ENCODE measurements at places on chromosomes 11 and 22.

DNA sequence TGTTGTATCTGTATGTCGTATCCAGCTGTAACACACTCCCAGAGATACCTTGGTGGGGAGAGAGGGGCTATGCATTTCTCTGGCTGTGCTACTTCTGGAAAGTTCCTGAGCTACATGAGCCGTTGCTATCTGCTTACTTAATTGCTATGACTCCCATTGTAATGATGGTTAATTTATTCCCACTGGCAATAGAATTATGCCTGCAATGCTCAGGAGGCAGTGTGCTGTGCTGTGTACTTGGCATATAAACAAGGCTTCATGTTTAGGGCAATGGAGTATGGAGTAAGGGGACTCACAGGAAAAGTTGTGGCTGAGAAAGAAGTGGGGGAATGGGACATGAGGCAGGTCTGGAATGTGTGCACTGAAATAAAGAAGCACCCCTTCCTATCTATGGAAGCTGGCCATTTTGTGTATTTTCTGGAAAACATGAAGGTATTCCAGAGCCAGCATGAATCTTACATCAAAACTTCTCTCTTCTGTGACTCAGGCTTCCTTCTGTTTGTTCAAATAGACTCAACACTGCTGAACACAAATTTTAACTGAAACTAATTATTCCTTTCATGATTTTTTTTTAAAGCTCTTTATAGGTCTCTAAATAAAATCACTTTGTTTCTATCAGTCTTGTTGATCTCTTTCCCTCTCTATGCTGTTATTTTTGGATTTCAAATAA is 40.6 kb downstream of the CD44 start:
- no peak overlapping the region for H3K4me3 ChIP-seq
- H3K36me3 ChIP-seq, result no peaks in the 10 kb centered on the region
- H3K4me1 ChIP-seq, result peaks cover 8% of the 10 kb centered on the region
- no peak for DNase-seq
- no peaks in the 10 kb centered on the region for H3K27me3 ChIP-seq

DNA sequence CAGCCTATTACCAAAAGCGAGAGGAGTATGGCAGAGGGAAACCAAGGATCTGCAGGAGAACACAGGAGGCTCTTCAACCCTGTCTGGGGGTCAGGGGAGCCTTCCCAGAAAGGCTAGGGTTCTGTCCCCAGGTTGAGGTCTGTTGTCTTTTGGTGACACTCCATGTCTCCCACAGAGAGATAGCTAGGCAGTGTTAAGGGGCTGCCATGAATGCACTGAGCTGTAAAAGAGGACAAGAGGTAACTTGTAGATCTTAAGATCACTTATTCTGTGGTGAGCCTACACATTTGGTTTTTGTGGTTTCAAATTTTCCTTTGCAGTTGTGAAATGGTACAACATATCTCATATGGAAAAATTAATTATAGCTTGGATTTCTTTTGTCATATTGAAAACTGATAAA is 6.0 kb upstream of the ACER3 start:
- H3K36me3 ChIP-seq, result no peaks in the 10 kb centered on the region
- H3K27me3 ChIP-seq, result no peaks in the 10 kb centered on the region
- no peak for DNase-seq
- no peak overlapping the region for H3K4me3 ChIP-seq

- no peaks in the 10 kb centered on the region for H3K27me3 ChIP-seq
- H3K4me1 ChIP-seq, result no peaks in the 10 kb centered on the region
- no peaks in the 10 kb centered on the region for H3K36me3 ChIP-seq
Measured at GRCh38 chr11:59259867-59260475, 47.2 kb upstream of the MPEG1 start.

- H3K4me1 ChIP-seq, result peaks cover 17% of the 10 kb centered on the region
- DNase-seq, result peak; percentile 59
- peaks cover 6% of the 10 kb centered on the region for H3K27me3 ChIP-seq
- no peak overlapping the region for H3K4me3 ChIP-seq
Measured at GRCh38 chr11:125939081-125939521, 6.7 kb upstream of the VSIG10L2 start.

DNA sequence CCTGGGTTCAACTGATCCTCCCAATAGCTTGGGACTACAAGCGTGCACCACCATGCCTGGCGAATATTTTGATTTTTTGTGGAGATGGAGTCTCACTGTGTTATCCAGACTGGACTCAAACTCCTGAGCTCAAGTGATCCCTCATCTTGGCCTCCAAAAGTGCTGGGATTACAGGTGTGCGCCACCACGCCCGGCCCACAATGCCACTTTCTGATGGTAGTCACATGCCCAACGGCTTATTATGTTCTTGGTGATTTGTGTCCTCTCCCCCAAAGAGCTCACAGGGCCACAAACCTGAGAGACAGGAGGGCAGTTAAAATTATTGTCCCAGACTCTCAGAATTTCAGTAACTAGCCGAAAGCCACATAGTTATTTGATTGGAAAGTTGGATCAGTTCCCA is 9.6 kb downstream of the GRIK4 start:
- no peak for DNase-seq
- peaks cover 24% of the 10 kb centered on the region for H3K36me3 ChIP-seq
- H3K4me1 ChIP-seq, result peaks cover 30% of the 10 kb centered on the region
- H3K4me3 ChIP-seq, result no peak overlapping the region
- no peak overlapping the region for H3K27ac ChIP-seq
- H3K27me3 ChIP-seq, result peaks cover 2% of the 10 kb centered on the region

- peaks cover 4% of the 10 kb centered on the region for H3K4me1 ChIP-seq
- no peak overlapping the region for H3K4me3 ChIP-seq
- H3K27me3 ChIP-seq, result no peaks in the 10 kb centered on the region
- H3K36me3 ChIP-seq, result no peaks in the 10 kb centered on the region
Measured at GRCh38 chr11:7347611-7348431, 96.1 kb downstream of the SYT9 start.

DNA sequence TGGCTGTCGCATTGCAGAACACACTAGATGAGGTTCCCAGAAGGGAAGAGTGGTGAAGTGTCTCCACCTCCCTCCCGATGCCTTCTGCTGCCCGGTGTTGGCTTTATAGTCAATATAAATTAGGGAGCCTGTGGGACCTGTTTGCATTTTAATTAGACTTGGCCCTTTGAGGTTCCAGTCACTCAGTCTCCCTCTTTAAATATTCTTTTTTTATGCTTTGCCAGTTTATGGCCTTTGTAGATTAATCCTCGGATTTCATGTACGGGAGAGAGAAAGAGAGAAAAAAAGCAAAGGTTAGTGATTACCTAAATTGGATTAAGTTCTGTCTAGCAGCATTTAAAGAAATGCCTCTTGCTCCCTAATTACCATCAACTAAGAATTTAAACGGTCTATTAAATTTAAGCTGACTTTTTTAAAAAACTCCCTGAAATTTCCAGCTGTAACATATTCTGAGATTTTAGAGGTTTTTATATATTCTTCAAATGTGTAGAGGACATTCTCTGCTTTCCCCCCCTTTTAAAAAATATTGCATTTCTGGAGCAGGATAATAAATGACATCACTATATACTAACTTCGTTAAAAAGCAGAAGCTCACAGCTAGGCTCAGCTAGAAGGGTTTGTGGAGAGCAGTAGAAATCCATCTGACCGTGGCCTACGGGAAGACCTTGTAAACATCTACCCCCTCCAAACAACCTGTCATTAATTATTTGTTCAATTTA is 84.4 kb downstream of the PRR5L start:
- H3K4me1 ChIP-seq, result peaks cover 30% of the 10 kb centered on the region
- H3K27me3 ChIP-seq, result peaks cover 24% of the 10 kb centered on the region
- no peak overlapping the region for H3K4me3 ChIP-seq
- no peak for DNase-seq
- H3K36me3 ChIP-seq, result no peaks in the 10 kb centered on the region

DNA sequence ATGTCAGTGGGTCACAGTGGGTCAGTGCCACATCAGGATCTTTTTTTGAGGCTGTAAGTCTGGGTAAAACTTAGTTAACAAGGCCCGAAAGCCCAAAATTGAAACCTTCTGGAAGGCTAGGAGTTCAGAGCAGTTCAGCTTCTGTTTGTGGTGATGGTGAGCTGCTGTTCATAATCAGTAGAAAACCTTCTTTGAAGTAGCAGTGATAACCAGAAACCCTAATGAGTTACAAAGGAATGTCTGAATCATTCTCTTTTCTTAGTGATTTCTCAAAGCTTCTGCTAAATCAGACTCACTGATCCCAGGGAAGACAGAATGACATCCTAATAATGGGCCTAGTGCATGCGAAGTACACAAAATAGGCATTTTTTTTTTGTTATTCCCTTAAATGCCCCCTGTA is 124.7 kb downstream of the PARVA start:
- DNase-seq, result no peak
- H3K36me3 ChIP-seq, result peaks cover 3% of the 10 kb centered on the region
- no peaks in the 10 kb centered on the region for H3K27me3 ChIP-seq
- no peak overlapping the region for H3K27ac ChIP-seq
- H3K4me3 ChIP-seq, result no peak overlapping the region

DNA sequence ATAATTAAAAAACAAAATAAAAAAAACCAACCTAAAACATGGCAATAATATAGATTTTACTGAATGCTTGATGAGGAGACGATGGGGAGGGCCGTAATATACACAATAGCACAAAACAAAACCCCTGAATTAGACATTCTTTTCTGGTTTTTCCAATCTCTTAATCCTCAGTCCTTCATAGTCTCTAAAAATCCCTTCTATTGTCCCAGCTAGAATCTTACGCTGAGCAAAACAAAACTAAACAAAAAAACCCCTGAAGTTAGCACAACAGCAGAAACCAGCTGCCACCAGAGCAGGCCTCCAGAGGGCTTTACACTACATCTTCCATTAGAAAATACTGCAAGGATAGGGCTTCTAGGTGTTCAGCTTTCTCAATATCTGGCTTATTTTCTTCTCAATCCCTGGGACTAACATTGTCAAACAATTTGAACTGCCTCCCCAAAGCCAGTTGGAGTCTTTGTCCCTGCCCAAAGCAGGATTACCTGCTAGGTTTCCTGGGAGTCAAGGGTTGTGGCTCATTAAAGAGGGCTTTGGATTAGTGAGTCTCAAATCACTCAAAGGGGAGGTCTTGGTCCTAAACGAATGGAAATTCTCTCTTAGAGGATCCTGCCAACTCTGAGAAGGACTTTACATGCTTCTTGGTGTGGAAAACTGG is 2.1 kb upstream of the RNF26 start:
- no peak overlapping the region for H3K4me3 ChIP-seq
- H3K27ac ChIP-seq, result no peak overlapping the region
- peaks cover 21% of the 10 kb centered on the region for H3K36me3 ChIP-seq
- no peaks in the 10 kb centered on the region for H3K27me3 ChIP-seq

DNA sequence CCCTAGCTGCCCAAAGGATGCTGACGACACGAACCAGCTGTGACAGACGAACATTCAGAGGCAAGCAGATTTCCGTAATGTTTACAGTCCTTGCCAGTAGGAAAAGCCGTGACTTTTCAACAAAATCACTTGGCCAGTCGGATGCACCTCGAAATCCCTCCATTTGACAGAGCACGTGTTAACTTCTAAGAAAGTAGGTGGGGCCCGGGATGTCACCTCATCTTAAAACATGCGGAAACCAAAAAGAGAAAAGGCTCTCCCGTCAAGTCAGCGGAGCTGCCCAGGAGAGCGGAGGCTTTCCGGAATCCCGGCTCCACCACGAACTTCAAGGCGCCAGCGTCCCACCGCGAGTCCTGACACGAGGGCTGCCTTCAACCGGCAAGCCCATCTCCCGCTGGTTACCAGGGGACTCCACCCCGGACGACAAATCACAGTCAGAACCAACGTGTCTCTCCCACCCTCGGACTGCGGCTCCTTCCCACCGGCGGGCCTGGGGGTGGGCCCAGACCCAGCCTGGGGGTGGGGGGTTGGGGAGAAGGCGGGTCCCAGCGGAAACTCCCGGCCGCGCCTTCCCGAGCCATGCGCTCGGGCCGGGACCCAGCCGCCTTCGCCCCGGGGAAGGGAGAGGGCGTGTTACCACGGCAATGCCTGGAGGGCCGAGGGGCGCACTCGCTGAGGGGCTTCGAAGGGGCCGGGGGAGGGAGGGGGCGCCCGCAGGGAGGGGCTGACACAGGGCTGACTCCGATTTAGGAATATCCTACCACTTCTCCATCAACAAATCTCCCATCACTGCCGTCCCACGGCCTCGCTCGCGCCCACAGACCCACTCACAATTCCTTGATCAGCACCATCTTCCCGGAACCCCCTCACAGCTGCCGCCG is 475 bp downstream of the PITPNB start:
- H3K4me1 ChIP-seq, result peaks cover 7% of the 10 kb centered on the region
- peak; percentile 26 for DNase-seq
- no peaks in the 10 kb centered on the region for H3K27me3 ChIP-seq
- peak overlapping the region; percentile 93 for H3K27ac ChIP-seq
- peak overlapping the region; percentile 83 for H3K4me3 ChIP-seq

DNA sequence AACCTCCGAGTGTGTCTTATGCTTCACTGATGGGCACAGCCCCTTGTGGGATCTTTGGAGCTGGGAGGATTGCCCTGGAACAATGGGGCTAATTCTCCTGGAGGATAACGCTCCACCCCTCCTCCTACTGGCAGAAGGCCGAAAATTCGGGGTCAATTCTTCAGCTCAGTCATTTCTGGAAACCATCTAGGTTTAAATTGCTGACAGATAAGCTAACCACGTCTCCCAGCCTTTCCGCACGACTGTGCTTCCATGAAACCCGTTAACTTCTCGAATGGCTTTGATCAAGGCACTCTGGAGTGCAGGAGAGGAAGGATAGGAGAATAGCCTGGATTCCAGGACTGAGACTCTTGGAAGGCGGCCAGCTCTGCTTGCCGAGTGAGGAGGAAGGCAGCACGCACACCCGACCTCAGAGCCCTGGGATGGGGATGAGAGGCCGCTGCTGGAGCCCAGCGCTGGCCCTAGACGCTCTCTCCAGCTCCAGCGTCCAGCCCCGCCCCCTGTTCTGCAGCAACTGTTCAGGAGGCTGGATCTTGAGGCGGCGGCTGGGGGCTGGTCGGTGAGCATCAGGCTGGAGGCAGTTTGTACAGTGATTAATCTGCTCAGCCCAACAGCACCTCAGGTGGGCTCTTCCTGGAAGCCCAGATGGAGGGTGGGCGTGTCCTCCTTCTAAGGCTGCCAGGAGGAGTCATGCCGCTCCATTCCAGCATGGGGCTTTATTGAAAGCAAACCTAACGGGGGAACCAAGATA is 176.7 kb upstream of the NCAM1 start:
- no peaks in the 10 kb centered on the region for H3K27me3 ChIP-seq
- peaks cover 24% of the 10 kb centered on the region for H3K4me1 ChIP-seq
- DNase-seq, result no peak
- H3K27ac ChIP-seq, result peak overlapping the region; percentile 61

DNA sequence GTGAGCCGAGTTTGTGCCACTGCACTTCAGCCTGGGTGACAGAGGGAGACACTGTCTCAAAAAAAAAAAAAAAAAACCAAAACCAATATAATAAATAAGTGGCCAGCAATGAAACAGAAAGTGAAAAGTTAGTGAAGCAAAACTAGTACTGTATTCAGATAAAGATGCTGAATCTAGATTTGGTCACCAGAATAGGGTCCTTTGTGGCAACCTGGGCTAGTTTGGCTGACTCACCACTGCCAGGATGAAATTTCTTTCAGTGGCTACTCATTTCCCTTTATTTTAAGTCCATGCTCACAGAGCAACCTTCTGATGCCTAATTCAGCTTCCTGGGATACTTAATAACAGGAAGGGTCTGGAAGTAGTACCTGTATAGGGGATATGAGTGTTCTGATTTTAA is 26.0 kb downstream of the LIMK2 start:
- H3K36me3 ChIP-seq, result no peaks in the 10 kb centered on the region
- no peaks in the 10 kb centered on the region for H3K4me1 ChIP-seq
- no peak overlapping the region for H3K4me3 ChIP-seq

Measured in spinal cord (tissue), 10 donors.